ENCODE measurements at places on chromosomes 6 and 20. TPM values are rescaled to one million over a fixed set of nuclear protein-coding genes. Genes with fewer than 3 reads are reported as not detected.

DNA sequence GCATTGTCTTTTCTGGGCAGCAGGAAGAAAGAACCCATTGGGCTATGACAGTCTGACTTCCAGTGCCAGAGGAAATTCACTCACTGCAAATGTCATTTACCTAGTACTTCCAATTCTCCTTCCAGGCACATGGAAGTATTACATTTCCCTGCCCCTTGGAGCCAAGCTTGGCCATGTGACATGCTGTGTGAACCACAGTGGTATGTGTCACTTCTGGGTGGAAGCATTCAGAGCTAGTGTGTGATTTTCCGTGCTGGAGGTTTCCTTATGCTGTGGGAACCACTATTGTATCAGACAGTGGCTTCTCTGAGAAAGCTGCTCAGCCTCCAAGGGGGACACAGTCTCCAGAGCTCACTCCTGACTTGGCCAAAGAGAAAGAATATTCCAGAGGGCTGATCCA is 387.6 kb downstream of the CDC5L start:
- peak; percentile 57 for DNase-seq

DNA sequence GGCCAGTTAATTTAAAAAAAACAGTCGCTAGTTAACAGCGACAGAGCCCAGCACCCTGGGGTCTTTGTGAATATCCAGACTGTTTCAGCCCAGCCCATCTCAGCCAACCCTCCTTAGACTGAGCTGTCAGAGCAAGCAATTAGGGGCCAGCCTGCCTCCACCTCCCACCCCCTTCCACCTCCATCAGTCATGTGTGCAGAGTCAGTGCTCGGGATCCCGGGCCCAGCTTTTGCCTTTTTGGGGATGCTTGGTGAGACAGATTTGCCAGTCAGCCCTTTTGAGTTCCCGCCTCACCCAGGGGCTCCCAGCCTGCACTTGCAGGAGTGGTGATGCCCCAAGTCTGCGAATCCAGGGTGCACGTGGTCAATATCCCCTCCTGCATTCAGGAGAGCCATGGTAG is 6.5 kb upstream of the FAM83D start:
- DNase-seq: no peak

DNA sequence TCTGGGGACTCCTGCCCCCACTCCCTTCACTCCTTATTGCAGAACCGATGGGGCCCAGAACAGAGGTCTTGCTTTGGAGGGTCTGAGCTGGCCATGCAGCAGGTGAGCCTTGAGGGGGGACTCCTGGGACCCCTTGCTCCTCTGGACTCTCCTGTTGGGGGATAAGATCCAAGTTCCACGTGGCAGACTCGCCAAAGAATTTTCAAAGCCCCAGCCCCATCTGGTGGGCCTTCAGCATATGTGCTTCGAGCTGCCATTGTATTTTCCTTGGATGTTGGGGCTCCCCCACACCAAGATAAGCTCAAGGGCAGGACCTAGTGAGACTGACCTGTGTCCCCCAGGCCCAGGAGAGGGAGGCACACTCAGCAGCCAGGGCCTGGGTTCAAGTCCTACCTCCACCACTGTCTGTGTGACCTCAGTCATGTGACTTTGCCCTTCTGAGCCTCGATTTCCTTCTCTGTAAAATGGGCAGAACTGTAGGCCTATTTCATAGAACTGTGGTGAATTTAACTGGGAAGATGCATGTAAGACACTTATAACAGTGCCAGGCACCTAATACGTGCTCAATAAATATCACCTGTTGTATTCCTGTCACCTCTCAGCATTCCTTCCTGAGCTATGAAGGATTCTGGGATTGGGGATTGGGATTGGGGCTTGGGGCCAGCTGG is 115.5 kb downstream of the VEGFA start:
- no peak for DNase-seq

GRCh38 chr6:12266571-12266970 is 23.6 kb upstream of the EDN1 start:
- peak; percentile 89 for DNase-seq

DNA sequence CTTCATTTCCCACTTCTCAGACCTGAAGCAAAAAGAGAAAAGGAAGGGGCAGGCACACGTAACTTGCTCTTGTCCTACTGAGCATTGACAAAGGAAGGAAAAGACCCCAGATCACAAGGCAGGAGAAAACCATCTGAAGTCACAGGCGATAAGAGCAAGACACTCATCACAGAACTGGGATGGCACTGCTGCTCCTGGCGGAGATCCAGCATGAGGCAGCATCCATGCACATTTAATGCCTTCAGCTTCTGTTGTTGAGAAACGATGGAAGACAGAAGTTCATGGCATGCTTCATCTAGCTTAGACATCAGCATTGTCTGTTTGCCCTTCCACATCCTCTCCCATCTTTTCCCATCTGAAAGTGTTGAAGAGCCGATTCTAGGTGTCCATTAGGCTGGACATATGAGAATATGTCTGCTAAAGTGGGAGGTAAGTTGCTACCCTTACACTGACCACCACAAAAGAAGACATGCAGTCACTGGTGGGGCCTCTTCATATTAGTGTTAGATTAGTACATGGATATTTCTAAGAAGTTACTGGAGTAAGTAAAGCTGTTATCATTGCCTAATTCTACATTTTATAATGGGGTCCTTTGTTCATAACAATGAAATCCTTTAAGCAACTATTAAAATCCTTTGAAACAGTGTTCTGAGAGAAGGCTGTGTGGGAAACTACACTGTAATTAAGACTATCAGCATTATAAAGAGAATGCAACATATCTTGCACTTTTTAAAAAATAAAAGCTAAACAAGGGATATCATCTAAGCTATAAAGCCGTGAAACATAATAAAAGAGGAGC is 618.5 kb downstream of the C6orf118 start:
- DNase-seq: no peak

The BANF2 gene
- not detected for total RNA-seq

The PEDS1 gene
- 61.9 TPM for total RNA-seq

The GINS1 gene
- 31.5 TPM for total RNA-seq

The RSPH9 gene
- total RNA-seq: 0.69 TPM

Measured in M059J (cell line).